NCI-H1694 treated with DMSO at 0.1 percent for 48 hours (cell line): ENCODE measurements at places on chromosomes 6 and 20.

- DNase-seq, result no peak
Observed at GRCh38 chr6:158626360-158627167, 18.0 kb downstream of the DYNLT1 start.

DNA sequence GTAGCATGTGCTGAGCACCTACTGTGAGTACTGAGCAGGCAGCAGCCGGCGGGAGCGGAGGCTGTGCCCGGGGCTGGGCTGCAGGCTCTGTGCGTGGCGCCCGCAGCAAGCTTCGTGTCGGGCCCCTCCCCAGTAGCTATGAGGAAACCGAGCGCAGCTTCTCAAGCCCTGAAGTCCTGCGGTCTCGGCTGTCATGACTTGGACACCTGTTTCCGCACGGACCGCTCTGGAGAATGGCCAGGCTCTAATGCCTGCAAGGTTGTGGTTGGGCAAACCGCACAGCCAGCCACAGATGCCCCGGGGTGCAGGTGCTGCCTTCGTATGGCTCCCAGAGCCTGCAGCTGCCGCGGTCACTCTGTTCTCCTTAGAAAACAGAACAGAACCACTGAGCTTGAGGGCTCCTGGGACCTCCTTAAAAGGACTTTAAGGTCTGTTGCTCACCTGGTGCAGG is 33.7 kb downstream of the PYGB start:
- DNase-seq, result no peak

DNA sequence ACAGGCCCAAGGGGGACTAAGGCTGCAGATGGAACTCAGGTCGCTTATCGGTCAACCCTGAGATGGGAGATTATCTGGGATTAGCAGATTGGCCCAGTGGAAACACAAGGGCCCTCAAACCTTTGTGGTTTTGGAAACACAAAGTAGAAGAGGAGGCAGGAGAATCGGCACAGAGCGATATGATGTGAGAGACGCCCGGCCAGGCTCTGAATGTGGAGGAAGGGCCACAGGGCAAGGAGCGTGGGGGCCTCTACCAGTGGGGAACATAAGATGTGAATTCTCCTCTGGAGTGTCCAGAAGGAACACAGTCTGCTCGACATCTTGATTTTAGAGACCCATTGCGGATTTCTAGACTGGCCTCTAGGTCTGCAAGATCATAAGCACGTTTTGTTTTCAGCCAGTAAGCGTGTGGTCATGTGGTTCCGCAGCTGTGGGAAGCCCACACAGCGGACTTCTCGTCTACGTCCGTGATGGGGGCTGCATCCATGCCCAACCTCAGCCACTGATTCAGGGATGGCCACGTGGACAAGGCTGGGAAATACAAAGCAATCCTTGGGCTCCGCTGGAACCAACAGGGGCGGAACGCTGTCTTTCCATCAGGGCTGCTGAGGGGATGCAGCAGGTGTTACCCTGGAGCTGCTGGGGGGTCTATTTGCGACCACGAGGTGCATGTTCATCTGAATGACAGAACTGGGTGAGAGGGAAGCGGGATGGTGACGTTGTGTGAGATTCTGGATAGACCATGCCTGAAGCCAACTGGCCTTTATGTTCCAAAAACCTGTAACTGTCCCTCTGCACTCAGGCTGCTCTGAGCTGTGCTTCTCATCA is 127.6 kb upstream of the PMEPA1 start:
- no peak for DNase-seq

DNA sequence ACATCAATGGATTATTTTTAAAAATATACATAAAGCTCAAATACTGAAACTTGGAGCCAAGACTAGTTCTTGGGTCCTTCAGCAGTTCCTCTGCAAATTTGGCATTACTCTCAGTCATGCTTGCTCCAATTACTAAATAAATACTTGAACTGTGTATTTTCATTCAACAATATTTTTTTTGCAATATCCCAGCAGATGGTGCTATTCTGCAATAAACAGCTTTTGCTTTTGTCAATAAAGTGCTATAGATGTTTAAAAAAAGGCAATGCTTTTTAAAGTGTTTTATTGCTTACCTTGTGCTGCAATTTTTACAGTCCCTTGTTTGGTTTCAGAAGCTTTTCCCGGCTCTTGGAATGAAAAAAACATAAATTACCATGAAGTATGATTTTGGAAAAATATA is 243.4 kb downstream of the TRDN start:
- peak; percentile 74 for DNase-seq

DNA sequence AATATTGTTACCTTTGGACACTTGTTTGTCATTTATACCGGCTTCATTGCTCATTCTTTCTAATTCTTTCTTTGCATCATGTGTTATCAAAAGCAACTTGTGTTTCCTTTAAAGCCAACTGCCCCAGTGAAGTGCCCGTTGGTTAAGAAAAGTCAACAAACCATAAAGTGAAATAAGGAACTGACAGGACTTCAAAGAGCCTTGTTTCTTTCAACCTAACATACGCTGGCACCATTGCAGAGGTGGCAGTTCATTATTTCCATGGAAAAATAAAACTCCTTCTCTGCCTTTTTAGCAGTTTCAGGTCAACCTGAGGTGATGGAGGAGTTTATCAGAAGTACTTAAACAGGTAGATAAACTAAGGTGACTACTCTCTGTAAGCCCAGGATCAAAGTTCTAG is 28.8 kb downstream of the FERMT1 start:
- no peak for DNase-seq

- no peak for DNase-seq
Observed at GRCh38 chr6:112298816-112299281, 44.5 kb upstream of the LAMA4 start.

- DNase-seq, result peak; percentile 58
Observed at GRCh38 chr20:39713076-39713840, 751.1 kb downstream of the DHX35 start.

DNA sequence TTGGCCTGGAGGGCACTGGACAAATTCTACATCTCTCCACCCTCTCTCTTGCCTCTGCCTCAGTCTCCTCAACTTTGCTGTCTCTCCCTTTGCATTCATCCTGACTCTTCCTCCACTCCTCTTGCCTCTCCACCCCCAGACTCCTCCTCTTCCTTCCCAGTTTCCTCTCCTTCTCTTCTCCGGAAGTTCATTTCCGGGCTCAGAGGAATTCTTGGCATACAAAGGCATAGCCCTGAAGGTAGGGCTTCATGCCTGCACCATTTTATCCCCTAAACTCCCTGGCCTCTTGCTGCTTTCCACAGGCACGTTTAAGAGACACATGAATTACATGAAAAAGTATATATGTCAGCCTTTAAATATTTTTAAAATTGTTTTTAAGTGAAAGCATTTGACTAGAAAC is 10.6 kb downstream of the BFSP1 start:
- no peak for DNase-seq

GRCh38 chr20:6705926-6706548 is 61.4 kb upstream of the BMP2 start:
- no peak for DNase-seq

DNA sequence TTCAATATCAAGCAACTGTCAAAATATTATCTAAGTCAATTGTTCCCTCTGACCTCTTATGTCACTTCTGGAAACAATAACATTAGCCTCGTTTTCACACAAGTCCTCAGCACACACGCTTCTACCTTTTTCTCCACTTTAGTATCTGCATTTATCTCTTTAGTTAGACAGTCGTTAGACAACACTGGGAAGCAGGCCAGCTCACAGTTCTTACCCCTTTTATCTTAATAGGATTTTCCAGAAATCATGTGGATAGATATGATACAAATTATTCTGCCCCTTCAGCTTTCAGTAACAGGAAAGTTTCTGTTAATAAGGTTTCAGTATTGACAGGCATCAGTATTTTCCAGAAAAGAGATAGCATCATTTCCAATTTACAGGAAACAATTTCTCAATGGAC is 25.9 kb upstream of the HAO1 start:
- DNase-seq, result no peak

DNA sequence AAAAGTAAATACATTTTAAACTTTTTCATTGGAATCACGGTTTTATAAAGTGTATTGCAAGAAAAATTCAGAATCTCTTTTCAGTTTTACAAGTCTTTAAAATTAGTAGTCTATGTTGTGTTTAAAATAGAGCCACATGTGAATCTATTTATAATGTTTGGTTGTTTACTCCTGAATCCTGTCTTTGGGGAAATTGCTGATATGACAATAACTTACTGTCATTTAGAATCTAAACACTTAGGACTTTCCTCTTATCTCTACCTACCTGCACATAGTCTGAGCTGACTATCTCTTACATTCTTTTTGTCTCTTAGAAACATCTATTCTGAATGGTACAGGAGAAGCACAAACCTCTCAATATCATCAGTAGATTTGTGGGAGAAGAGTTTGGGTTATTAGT is 4.1 kb upstream of the SRSF12 start:
- DNase-seq, result no peak

DNA sequence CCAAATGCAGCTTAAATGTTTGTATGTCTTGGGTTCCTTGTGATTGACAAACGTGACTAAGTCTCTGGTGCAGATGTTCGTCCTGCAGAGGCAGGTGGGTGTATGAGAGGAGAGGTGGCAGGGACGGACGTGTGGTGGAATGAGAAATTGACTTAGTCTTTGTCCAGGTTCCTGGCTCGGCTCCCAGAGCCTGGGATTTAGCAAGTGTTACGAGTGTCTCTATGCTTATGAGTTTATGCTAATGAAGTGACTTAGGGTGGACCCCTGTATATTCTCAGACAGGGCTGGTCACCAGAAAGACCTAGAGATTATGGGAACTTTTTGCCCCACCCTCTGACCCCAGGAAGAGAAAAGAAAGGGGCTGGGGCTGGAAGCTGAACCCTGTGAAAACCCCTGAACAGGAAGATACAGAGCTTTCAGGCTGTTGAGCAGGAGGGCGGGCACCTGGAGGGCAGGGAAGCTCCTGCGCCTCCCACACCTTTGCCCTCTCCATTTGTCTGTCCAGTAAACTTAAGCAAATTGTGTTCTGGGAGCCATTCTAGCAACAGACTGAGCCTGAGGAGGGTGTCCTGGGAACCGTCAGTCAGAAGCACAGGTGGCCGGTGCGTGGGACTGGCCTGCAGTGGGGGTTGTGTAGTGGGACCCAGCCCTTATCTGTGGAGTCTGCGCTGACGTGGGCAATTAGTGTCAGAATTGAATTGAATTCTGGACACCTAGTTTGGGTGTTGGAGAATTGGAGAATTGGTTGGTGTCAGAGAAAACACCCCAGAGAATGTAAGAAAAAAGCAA is 362.1 kb downstream of the CDH4 start:
- no peak for DNase-seq

DNA sequence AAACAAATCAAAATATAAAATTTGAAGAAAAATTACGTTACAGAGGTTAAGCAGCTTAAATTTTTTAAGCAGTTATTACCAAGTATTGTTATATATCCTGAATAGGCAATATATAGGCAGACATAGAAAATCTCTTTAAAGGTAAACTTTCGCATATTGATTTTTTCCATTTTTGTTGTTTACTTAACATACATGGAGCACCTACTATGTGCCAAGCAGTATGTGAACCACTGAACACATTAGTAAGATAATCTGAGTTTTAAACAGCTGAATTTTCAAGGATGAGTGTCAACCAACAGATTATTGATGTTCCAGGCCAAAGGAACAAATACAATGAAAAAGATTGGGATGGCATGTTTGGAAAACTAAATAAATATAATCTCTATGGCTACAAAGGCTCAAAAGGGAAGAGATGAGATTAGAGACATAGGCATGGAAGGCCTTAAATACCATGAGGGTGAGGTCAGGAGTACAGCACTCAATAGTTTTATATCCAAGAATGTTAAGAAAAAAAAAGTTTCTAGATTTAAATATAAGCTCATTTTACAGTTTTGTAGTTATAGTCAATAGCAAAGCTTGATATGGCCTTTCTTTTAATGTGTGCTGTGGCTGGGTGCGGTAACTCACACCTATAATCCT is 277.5 kb downstream of the PTPRK start:
- no peak for DNase-seq

- DNase-seq, result no peak
Observed at GRCh38 chr20:48058611-48059559, 273.6 kb upstream of the SULF2 start.

GRCh38 chr20:25173321-25173720 is 22.2 kb upstream of the ENTPD6 start:
- DNase-seq, result no peak

DNA sequence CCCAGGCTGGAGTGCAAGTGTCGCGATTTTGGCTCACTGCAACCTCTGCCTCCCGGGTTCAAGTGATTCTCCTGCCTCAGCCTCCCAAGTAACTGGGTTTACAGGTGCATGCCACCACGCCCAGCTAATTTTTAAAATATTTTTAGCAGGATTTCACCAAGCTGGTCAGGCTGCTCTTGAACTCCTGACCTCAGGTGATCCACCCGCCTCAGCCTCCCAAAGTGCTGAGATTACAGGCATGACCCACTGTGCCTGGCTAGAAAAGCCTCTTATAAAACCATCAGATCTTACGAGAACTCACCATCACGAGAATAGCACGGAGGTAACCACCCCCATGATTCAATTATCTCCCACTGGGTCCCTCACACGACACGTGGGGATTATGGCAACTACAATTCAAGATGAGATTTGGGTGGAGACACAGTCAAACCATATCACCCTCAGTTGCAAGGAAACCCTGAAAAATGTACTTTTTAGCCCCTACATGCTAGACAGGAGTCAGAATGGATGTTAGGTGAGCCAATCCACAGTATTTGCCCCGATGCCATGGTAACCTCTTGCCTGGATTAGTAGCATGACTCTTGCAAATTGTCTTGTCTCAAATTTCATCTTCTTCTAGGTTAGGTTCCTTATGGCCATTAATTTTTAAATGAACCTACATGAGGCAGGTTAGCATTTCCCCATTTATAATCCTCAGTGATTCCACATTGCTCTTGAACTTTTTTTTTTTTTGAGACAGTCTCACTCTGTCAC is 17.1 kb upstream of the SASH1 start:
- DNase-seq, result no peak

GRCh38 chr6:112691289-112691688 is 344.2 kb downstream of the RFPL4B start:
- no peak for DNase-seq

DNA sequence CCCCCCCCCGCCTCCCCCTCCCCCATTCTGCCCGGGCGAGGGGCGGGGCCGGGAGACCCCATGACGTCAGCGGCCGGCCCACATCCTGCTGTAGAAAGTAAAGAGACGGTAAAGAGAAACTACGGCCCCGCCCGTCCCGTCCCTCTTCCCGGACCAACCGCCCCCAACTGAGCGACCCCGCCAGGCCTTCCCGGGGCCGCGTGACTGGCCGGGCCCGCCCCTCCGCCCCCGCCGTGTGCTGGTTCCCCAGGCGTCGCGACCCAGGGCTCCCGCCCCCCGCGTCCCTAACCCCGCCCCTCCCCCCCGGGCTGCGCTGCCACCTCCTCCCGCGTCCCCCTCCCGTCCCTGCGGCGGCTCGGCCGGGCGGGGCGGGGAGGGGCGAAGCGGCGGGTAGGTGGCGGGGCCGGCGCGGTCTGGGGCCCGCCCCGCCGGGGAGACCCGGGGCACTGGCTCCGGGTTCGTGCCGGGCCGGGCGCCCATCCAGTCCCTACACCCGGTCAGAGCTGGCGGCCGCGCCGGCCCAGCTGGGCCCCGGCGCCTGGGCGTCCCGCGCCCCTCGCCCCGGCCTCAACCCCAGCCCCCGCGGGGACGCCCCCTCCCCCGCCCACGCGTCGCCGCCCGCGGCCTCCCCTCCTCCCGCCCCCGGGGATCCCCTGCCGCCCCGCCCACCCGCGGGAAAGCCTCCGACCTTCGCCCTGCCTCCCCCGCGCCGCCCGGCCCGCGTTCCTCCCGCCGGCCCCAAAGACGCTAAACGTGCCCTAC is 655 bp upstream of the HIVEP1 start:
- DNase-seq, result no peak

GRCh38 chr6:23177806-23178205 is 608.4 kb downstream of the HDGFL1 start:
- no peak for DNase-seq
